ENCODE measurements at places on chromosomes 5 and 9.

DNA sequence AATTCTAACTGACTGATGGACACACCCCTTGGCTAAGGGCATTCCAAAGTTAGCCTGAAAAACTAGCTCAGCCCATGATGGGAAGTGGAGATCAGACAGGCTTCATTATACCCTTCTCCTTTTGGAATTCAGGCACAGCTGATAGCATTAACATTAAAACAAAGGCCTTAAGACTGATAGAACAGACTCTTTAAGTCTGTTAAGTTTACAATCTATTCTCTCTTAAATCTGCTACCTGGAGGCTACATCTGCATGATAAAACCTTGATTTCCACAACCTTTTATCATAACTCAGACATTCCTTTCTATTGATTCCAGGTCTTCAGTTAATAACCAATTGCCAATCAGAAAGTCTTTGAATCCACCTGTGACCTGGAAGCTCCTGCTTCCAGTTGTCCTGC lies 281.4 kb downstream of the TUSC1 start:
- no peak for DNase-seq

DNA sequence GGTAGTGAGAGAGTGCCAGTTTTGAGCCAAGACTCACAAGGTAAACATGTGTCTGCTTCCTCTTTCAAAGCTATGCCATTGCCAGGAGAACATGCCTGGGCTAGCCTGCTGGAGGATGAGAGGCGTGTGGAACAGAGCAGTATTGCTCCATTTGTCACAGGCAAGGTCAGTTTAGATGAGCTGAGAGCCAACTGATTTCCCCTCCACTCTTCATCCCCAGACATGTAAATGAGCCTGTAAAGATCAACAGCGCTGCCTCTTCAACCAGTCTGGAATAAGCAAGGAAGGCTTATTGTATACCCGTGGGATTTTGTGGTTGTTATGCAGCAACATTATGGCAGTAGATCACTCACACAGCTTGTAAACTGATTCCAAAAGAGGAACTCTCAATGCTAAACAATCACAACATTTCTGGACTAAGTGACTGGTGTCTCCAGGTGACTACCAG lies 8.2 kb upstream of the GDNF start:
- DNase-seq: no peak

DNA sequence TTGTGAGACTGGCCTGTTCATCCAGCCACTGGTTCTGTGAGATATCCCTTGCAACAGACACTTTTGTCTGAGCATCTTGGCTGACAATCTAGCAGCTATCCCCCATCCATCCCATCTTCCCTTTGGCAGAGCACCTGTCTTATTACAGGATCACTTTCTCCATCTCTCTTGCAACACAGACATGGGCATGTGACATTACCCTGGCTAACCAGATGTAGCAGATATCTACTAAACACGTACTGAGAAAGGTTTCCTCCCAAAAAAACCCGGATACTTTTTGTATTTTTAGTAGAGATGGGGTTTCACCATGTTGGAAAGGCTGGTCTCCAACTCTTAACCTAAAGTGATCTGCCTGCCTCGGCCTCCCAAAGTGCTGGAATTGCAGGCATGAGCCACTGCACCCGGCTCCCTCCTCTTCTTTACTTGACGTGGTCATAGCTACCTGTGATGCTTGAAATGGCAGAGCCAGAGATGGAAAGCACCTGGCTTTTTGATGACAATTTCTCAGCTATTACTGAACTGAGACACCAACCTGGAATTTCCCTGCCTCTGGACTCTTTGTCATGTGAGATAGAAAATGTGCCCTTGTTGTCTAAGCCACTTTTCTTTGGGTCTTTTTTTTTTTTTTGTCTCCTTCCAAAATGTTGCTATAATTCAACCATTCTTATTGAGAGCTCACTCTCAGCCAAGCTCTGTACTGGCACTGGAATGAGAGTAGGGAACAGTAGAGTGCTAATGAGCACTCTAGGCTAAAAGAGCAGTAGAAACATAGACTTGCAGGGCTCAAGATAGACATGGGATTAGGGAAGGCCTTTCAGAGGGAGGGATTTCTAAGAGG lies 32.6 kb downstream of the FNBP1 start:
- no peak for DNase-seq

GRCh38 chr5:95272316-95272929 lies 12.5 kb downstream of the MCTP1 start:
- no peak for DNase-seq

- DNase-seq: peak; percentile 59
Measured at GRCh38 chr9:27150746-27151406, 41.9 kb downstream of the TEK start.

DNA sequence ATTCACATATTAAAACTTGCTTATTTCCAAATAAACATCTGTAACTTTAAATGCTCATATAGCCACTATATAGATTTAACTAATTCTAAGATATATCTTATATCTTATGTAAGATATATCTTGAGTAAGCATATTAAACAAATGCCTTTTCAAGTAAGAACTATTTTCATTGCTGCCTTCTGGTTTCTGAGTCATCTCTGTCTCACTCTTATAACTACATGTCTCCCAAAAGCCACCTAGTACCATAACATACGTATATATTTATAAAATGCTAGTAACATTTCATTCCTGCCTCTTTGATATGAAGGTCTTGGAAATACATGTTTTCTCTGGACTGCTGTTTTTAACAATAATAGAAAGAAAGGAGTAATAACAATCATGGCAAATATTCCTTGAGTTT lies 429.5 kb downstream of the DTWD2 start:
- peak; percentile 59 for DNase-seq

DNA sequence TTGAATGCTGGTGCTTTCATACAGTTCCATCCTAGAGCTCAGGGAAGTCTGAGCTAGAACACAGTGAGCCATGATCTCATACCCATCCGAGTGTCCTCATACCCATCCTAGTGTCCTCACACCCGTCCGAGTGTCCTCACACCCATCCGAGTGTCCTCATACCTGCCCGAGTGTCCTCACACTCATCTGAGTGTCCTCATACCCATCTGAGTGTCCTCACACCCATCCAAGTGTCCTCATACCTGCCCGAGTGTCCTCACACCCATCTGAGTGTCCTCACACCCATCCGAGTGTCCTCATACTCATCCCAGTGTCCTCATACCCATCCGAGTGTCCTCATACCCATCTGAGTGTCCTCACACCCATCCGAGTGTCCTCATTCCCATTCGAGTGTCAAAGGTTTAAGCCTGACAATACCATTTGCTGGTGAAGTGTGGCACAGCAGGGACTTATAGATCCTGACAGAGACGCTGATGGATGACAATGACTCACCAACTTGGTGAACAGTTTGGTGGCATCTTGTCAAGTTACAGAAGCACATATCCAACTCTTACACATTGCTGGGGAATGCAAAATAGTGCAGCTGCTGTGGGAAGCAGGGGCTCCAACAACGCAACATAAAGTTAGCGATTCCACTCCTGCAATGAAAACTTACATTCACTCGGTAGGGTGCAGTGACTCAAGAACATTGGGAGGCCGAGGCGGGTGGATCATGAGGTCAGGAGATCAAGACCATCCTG lies 77.0 kb upstream of the COL5A1 start:
- no peak for DNase-seq

- no peak for DNase-seq
Measured at GRCh38 chr5:56529666-56530430, 285.5 kb upstream of the MAP3K1 start.

GRCh38 chr9:131349522-131349880 lies 44.4 kb upstream of the PRRC2B start:
- DNase-seq: no peak

DNA sequence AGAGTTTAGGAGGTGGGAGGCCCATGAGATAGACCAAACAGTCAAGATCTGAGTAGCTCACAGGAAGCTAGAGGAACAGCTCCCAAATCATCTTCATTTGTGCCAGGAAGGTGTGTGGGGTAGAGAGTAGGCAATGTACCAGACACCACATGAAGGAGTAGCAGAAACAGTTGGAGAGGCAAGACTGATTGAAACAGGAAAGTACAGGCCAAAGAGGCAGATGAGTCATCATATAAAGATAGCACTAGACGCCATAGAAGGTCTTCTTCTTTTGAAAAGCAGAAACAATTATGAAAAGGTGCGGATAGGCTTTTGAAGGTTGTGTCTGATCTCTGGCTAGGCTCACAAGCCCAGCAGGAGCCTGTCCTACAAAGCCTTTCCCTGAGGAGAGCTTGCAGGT lies 62.7 kb upstream of the PALM2AKAP2 start:
- DNase-seq: no peak

DNA sequence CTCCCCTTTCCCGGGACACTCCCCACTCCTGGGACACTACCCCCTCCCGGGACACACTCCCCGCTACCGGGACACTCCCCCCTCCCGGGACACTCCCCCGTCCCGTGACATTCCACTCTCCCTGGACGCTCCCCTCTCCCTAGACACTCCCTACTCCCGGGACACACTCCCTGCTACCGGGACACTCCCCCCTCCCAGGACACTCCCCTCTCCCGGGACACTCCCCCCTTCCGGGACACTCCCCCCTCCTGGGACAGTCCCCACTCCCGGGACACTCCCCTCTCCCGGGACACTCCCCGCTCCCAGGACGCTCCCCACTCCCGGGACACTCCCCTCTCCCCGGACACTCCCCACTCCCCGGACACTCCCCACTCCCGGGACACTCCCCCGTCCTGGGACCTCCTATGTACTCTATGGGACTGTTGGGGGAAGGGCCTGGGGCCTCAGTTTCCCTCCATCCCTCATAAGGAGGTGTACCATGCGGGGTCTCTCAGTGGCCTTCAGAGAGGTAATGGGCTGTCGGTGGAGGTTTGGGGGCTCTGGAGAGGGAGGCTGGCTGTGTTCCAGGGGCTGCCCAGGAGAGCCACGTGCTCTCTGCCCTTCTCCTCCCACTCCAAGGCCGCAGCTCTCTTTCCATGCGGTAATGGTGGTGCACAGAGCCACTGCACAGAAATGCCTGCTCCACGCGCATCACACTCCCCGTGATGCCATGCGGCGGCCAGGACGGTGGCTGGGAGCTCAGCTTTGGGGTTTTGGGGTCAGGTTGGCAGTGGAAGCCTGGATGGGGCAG lies 96.2 kb downstream of the RXRA start:
- DNase-seq: no peak

DNA sequence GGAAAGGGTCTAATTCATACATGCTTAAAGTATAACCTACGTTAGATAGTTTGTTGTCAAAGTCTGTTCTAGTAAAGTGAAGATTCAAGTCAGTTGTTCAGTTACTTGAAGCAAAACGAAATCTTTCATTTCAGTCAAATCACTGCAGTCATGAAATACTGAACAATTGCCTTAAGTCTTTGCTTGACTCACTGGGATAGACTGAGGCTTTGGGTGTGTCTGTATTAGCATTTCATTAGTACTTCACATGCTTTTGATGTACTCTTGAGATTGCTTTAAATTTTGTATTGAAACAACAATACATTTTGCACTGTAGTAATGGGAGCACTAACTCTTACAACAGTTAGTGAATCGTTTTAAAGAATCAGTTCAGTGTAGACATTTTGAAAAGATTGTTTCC lies 4.0 kb upstream of the CMYA5 start:
- DNase-seq: peak; percentile 23
